ENCODE measurements at places on chromosomes 3 and 15. TPM values are rescaled to one million over a fixed set of nuclear protein-coding genes. Genes with fewer than 3 reads are reported as not detected.

DNA sequence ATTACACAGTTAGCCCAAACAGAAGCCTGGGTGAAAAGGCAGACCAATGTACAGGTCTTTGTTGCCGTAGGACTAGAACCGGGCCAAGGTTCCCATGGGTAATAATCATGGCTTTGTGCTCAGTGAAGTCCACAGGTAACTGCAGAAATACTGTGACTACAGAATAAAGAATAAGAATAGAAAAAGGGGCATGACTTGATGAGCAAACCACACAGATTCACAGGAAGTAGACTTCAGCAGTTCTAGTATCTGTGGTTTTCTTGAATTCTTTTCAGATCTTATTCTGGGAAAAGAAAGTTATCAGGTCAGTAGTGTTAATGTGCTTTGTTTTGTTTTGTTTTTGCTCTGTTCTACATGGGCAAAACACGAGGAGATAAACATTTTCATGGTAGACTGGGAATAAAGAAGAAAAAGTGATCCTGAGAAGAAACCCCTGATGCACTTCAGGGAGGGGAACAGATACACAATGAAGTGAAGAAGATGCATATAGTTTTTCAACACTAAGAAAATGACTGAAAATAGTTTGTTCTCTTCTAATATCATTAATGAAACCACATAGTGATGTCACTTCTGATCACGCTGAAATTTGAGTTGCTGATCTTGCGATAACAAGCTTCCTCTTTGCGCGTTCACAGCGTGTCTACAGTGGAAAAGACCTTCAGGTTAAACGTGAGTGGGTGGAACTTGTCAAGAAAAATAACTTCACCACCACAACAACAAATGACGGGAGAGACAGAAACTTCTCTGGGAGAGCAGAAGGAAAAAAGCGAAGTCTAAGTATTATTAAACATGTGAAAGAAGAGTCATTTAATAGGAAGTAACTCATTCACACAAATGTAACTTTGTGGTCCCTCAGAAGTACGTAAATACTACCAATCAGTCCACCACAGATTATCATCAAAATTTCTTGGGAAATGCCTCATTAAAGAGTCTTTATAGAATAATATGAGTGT, 315.8 kb upstream of the SATB1 start:
- no peaks in the 10 kb centered on the region for H3K27me3 ChIP-seq
- peak overlapping the region; percentile 72 for H3K27ac ChIP-seq

DNA sequence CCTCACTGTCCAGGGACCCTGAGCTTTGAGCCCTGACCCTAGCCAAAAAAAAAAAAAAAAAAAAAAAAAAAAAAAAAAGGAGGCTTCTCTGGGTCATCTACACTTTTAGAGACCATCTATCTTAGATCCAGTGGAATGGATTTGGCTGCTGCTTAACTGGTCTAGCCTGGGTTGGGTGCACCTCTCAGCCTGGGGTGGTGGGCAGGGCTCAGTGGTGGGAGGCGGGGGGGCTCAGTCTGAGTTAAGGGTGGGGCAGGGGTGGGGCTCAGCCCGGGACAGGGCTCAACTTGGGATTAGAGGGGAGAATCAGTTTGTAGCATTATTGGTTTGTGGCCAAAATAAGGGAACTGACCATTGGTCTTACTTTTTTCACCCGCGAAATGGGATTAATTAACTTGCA, 139.2 kb downstream of the TPRA1 start:
- DNase-seq, result no peak
- H3K36me3 ChIP-seq, result no peaks in the 10 kb centered on the region
- H3K4me1 ChIP-seq, result no peaks in the 10 kb centered on the region
- H3K27ac ChIP-seq, result no peak overlapping the region
- peaks cover 36% of the 10 kb centered on the region for H3K27me3 ChIP-seq

Gene STRA6
- total RNA-seq, result 2.6 TPM

DNA sequence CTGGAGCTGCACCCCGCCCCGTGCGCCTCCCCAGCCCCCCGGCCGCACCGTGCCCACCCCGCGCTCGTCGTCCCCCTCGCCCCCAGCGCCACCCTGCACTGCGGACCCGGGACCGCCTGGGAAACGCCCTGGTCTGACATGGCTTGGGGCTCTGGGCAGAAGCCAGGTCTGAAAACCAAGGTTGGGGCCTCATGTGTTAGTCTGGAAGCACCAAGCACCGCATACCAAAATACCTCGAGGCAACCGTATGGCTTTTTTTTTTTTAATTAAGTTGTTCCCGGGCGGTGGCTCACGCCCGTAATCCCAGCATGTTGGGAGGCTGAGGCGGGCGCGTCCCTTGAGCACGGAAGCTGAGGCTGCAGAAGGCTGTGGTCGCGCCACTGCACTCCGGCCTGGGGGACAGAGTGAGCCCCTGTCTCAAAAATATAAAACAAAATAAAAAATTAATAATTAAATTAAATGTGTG, 91.5 kb upstream of the CHD2 start:
- peak overlapping the region; percentile 75 for H3K4me3 ChIP-seq
- peaks cover 12% of the 10 kb centered on the region for H3K4me1 ChIP-seq
- no peaks in the 10 kb centered on the region for H3K36me3 ChIP-seq

GRCh38 chr3:151009981-151010380, 37.5 kb upstream of the CLRN1 start:
- H3K4me3 ChIP-seq, result no peak overlapping the region
- H3K27me3 ChIP-seq, result no peaks in the 10 kb centered on the region
- no peaks in the 10 kb centered on the region for H3K36me3 ChIP-seq
- DNase-seq, result no peak
- no peak overlapping the region for H3K27ac ChIP-seq
- H3K4me1 ChIP-seq, result no peaks in the 10 kb centered on the region

DNA sequence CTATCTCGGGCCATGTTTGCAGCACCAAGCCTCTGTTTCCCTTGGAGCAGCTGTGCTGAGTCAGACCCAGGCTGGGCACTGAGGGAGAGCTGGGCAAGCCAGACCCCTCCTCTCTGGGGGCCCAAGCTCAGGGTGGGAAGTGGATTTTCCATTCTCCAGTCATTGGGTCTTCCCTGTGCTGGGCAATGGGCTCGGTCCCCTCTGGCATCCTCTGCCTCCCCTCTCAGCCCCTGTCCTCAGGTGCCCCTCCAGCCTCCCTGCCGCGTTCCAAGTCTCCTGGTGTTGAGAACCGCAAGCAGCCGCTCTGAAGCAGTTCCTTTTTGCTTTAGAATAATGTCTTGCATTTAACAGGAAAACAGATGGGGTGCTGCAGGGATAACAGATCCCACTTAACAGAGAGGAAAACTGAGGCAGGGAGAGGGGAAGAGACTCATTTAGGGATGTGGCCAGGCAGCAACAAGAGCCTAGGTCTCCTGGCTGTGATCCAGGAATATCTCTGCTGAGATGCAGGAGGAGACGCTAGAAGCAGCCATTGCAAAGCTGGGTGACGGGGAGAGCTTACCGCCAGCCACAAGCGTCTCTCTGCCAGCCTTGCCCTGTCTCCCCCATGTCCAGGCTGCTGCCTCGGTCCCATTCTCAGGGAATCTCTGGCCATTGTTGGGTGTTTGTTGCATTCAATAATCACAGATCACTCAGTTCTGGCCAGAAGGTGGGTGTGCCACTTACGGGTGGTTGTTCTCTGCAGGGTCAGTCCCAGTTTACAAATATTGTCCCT, 1.2 kb downstream of the RHO start:
- H3K27me3 ChIP-seq, result no peaks in the 10 kb centered on the region
- no peak overlapping the region for H3K4me3 ChIP-seq
- no peak overlapping the region for H3K27ac ChIP-seq
- DNase-seq, result no peak
- H3K4me1 ChIP-seq, result no peaks in the 10 kb centered on the region

Gene CCRL2
- 10.1 TPM for total RNA-seq

DNA sequence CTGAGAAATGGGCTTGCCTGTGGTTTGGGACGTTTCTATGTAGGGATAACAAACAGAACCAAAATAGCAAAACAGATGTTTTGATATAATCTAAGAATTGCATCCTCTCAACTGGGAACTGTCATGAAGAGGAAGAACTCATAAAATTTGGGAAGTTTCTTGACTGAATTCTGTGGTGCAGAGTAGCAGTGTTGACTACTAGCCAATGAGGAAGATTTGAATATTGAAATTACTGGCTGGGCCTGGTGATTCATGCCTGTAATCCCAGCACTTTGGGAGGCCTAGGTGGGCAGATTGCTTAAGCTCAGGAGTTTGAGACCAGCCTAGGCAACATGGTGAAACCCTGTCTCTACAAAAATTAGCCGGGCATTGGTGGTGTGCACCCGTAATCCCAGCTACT, 42.2 kb downstream of the ZNF609 start:
- peak overlapping the region; percentile 81 for H3K27ac ChIP-seq
- no peak for DNase-seq
- H3K27me3 ChIP-seq, result no peaks in the 10 kb centered on the region
- H3K4me3 ChIP-seq, result no peak overlapping the region
- H3K36me3 ChIP-seq, result peaks cover 41% of the 10 kb centered on the region

GRCh38 chr15:38297623-38298388, 45.2 kb downstream of the SPRED1 start:
- no peak overlapping the region for H3K4me3 ChIP-seq
- no peaks in the 10 kb centered on the region for H3K4me1 ChIP-seq
- no peaks in the 10 kb centered on the region for H3K27me3 ChIP-seq
- H3K36me3 ChIP-seq, result no peaks in the 10 kb centered on the region

Gene BBX
- total RNA-seq, result 31.3 TPM

DNA sequence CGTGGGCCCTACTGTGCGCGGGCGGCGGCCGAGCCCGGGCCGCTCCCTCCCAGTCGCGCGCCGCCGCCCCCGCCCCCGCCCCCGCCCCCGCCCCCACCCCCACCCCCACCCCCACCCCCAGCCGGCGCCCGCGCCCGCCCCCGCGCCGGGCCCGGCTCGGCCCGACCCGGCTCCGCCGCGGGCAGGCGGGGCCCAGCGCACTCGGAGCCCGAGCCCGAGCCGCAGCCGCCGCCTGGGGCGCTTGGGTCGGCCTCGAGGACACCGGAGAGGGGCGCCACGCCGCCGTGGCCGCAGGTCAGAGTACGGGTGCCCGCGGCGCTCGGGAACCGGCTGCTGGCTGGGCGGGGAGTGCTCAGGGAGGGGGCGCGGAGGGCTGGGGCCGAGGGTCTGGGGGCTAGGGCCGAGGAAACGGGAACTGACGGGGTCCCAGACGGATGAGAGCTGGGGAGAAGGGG, 1.1 kb upstream of the PPARG start:
- peak overlapping the region; percentile 12 for H3K4me3 ChIP-seq
- H3K36me3 ChIP-seq, result no peaks in the 10 kb centered on the region

- peaks cover 47% of the 10 kb centered on the region for H3K36me3 ChIP-seq
- no peaks in the 10 kb centered on the region for H3K27me3 ChIP-seq
- H3K27ac ChIP-seq, result no peak overlapping the region
- H3K4me1 ChIP-seq, result no peaks in the 10 kb centered on the region
- no peak for DNase-seq
Measured at GRCh38 chr3:48412375-48413001, 17.4 kb downstream of the PLXNB1 start.

- no peaks in the 10 kb centered on the region for H3K4me1 ChIP-seq
- no peak overlapping the region for H3K4me3 ChIP-seq
- H3K27ac ChIP-seq, result no peak overlapping the region
- H3K36me3 ChIP-seq, result no peaks in the 10 kb centered on the region
Measured at GRCh38 chr15:33675246-33675645, 293.1 kb upstream of the CHRM5 start.

- no peak for DNase-seq
- H3K36me3 ChIP-seq, result no peaks in the 10 kb centered on the region
- no peaks in the 10 kb centered on the region for H3K27me3 ChIP-seq
- no peak overlapping the region for H3K27ac ChIP-seq
- no peaks in the 10 kb centered on the region for H3K4me1 ChIP-seq
Measured at GRCh38 chr3:141383555-141384129, 15.3 kb downstream of the ZBTB38 start.

Gene PROK2
- 0.14 TPM for total RNA-seq

Gene SEC22C
- 20.9 TPM for total RNA-seq

GRCh38 chr3:15923640-15924405, 126.0 kb upstream of the ANKRD28 start:
- H3K4me1 ChIP-seq, result no peaks in the 10 kb centered on the region
- H3K27ac ChIP-seq, result no peak overlapping the region
- H3K4me3 ChIP-seq, result no peak overlapping the region
- H3K27me3 ChIP-seq, result no peaks in the 10 kb centered on the region

GRCh38 chr3:15361494-15362214, 29.3 kb upstream of the SH3BP5 start:
- DNase-seq, result no peak
- no peaks in the 10 kb centered on the region for H3K36me3 ChIP-seq
- no peak overlapping the region for H3K4me3 ChIP-seq
- no peaks in the 10 kb centered on the region for H3K27me3 ChIP-seq

GRCh38 chr3:14876921-14877333, 58.2 kb downstream of the FGD5 start:
- H3K27me3 ChIP-seq, result no peaks in the 10 kb centered on the region
- peaks cover 13% of the 10 kb centered on the region for H3K4me1 ChIP-seq
- DNase-seq, result no peak
- H3K4me3 ChIP-seq, result no peak overlapping the region
- H3K27ac ChIP-seq, result no peak overlapping the region
- H3K36me3 ChIP-seq, result no peaks in the 10 kb centered on the region

GRCh38 chr15:32884146-32884545, 166.3 kb downstream of the GREM1 start:
- H3K4me1 ChIP-seq, result no peaks in the 10 kb centered on the region
- H3K4me3 ChIP-seq, result no peak overlapping the region
- H3K27ac ChIP-seq, result no peak overlapping the region
- H3K36me3 ChIP-seq, result peaks cover 5% of the 10 kb centered on the region

DNA sequence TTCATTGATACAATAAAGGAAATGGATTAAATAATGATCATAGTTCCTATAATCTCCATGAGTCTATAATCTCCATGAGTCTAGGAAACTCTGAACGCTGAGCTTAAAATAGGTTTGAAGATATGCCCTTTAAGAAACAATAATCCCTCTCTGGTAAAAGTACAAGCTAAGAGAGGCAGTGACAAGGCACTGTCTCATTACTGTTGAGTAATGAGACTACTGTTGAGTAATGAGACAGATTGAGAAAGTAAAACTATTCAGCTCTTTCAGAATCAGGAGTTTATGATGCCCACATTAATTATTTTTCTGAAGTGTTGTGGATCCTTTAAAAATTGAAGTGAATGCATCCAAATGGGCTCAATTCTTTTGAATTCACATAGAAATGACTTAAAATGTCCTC, 235.5 kb upstream of the THRB start:
- H3K27ac ChIP-seq, result no peak overlapping the region
- DNase-seq, result no peak
- H3K36me3 ChIP-seq, result no peaks in the 10 kb centered on the region
- H3K4me3 ChIP-seq, result no peak overlapping the region
- no peaks in the 10 kb centered on the region for H3K4me1 ChIP-seq

DNA sequence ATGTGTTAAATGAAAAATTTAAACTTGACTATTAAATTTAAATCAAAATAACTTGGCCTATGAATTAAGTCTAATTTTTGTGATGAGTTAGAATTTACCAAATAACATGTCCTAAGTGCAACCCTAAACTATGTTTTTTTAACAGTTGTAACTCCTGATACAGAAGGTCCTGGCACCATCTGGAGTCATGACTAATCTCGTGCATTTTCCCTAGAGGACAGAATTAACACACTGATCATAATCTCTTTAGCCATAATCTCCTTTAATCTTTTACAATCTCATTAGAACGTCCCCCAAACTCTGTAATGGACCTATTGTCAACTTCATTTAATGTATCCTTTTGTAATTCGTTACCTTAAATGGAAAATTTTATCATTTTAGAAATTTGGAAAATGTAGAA, 100.6 kb downstream of the SUCNR1 start:
- H3K36me3 ChIP-seq, result no peaks in the 10 kb centered on the region
- no peak for DNase-seq
- no peaks in the 10 kb centered on the region for H3K4me1 ChIP-seq
- no peaks in the 10 kb centered on the region for H3K27me3 ChIP-seq
- H3K27ac ChIP-seq, result no peak overlapping the region
- no peak overlapping the region for H3K4me3 ChIP-seq
